Lung (tissue), 17 donors: ENCODE measurements at places on chromosomes 3 and 15. TPM values are rescaled to one million over a fixed set of nuclear protein-coding genes. Genes with fewer than 3 reads are reported as not detected.

ZBTB11 gene
- 14.3 TPM for total RNA-seq

RPL32 gene
- 1,366 TPM for total RNA-seq

ZNF280D gene
- total RNA-seq = 88.4 TPM

ZNF860 gene
- 2.4 TPM for total RNA-seq

FETUB gene
- not detected for total RNA-seq

RLBP1 gene
- not detected for total RNA-seq

ZNF80 gene
- total RNA-seq = not detected

FRMD4B gene
- total RNA-seq = 59.4 TPM

DAZL gene
- 0.09 TPM for total RNA-seq

IMPG2 gene
- total RNA-seq = 0.15 TPM

- DNase-seq = no peak
Observed at GRCh38 chr3:10717756-10718155, 98.3 kb upstream of the SLC6A11 start.

DNA sequence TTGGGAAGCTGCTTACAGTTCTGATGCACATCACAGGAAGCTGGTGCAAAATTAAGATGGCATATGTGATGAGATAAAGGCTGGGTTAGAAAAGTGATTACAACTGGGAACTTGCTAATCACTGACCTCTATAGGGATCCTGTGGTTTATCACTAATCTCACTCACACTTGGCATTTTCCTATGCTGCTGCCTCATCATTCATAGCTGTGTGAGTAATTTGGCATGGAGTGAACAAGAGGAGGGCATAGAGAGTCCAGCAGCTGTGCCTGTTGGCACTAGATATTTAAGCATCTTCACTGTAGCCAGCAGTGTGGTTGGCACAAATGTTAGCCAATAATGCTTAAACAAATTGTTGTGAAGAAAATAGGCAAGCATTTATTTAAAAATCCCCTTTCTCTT, 217.7 kb upstream of the CGNL1 start:
- DNase-seq = no peak

DNA sequence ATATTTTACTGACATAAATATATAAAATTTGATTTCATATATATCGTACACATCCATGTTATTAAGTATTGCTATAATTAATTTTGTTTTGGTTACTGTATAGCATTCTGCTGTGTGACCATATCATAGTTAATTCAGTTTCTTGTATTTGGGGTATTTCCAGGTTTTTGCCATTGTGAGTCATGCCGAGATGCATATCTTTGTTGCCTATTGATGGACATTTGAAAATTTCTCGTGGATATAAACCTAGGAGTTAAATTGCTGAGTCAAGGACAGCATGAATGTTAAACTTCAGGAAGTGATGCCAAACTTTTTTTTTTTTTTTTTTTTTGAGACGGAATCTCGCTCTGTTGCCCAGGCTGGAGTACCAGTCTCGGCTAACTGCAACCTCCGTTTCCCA, 33.7 kb upstream of the GPR171 start:
- DNase-seq = no peak

DNA sequence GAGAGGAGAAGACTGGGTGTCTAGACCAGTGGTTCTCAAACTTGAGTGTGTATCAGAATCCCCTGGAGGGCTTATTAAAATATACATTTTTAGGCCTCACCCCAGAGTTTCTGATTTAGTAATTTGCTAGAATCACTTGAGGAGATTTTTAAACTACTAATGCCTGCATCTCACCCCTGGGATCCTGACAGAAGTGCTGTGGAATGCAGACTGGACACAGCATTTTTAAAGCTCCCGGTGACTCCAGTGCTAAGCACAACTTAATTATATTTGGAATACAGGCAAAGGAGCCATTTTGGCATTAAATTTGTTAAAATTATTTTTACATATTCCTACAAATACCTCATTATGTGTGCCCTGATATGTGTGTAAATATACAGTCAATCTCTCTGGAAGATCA, 26.7 kb upstream of the COL6A6 start:
- no peak for DNase-seq

DNA sequence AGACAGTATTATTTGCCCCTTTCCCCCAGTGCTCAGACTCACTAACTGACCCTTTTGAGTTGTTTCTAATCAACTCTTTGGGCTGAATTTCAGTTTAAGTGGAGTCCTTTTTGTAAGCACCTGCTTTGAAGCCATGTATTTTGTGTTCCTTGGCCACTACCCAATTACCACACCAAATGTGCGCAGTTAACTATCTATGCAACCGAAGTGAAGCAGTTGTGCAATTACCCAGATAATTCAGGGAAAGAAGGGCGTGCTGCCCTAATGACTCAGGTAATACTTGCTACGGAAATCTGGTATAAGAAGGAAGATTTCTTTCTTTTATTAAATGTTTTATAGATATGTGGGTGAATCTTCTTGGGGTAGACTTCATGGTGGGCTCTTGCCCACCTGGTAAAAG, 371.9 kb upstream of the TBL1XR1 start:
- DNase-seq = no peak

DNA sequence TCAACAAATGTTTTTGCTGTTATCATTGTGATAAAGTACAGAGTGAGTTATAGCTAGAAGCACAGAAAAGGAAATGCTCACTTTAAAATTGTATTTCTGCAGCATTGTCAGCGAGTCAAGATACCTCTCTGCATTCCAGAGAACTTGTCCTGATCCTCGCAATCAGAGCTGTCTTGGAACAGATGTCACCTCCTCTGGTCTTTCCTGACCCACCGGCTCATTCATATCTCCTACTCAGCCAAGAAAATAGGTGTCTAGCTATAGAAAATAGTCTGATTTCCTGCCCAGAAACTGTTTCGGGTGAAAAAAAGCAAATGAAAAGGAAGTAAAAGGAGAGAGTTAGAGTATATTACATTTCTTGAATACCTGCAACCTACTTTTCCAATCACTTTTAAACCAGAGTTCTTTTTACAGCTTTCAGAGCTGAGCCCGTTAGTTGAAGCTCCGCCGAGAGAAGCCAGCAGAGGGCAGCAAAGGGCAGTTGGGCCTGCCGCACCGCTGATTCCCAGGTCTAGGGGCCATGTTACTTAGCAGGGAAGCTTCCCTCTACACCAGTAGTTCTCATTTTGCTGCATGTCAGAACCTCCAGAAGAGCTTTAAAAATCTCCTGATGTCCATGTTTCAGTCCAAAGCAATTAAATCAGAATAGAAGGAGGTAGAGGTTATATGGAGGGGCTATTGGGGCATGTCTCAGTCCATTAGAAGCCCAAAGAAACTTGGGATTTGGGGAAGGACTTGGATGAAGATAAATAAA, 185.7 kb upstream of the THRB start:
- peak; percentile 73 for DNase-seq

- no peak for DNase-seq
Observed at GRCh38 chr3:70999730-71000129, 583.8 kb downstream of the FOXP1 start.

- no peak for DNase-seq
Observed at GRCh38 chr3:193620650-193621049, 27.6 kb downstream of the OPA1 start.

- peak; percentile 18 for DNase-seq
Observed at GRCh38 chr3:115885621-115886020, 262.3 kb downstream of the GAP43 start.

GRCh38 chr15:80240276-80240675, 11.7 kb downstream of the CTXND1 start:
- DNase-seq = peak; percentile 54

- DNase-seq = no peak
Observed at GRCh38 chr15:101535170-101535902, 45.8 kb upstream of the PCSK6 start.

DNA sequence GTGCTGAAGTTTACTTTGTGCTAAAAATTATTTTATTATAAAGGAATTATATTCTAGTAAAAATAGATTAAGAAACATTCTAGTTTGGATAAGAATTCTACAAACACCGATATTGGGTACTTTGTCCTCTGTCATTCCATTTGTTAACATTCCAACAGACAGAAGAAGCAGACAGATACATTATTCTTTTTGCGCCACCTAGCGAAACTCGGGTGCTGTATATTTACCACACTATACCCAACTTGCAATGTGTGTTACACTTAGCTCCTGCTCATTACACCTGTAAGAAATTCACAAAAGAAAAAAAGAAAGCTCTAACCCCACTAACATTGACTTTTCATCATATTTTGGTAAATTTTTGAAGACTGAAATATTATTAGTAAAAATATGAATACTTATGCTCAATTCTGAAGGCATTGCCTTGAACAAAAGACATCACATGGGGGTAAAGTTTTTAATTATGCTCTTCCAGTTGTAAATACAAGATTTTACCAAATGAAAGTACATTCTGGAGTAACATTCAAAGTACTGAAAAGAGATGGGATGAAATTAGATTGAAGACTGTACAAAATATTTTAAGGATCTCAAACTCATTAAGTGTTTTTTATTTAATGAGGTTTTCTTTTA, 136.5 kb upstream of the MLF1 start:
- DNase-seq = peak; percentile 47

- DNase-seq = no peak
Observed at GRCh38 chr3:136731274-136731884, 20.8 kb downstream of the STAG1 start.

- no peak for DNase-seq
Observed at GRCh38 chr3:129741794-129742193, 135.3 kb upstream of the PLXND1 start.

DNA sequence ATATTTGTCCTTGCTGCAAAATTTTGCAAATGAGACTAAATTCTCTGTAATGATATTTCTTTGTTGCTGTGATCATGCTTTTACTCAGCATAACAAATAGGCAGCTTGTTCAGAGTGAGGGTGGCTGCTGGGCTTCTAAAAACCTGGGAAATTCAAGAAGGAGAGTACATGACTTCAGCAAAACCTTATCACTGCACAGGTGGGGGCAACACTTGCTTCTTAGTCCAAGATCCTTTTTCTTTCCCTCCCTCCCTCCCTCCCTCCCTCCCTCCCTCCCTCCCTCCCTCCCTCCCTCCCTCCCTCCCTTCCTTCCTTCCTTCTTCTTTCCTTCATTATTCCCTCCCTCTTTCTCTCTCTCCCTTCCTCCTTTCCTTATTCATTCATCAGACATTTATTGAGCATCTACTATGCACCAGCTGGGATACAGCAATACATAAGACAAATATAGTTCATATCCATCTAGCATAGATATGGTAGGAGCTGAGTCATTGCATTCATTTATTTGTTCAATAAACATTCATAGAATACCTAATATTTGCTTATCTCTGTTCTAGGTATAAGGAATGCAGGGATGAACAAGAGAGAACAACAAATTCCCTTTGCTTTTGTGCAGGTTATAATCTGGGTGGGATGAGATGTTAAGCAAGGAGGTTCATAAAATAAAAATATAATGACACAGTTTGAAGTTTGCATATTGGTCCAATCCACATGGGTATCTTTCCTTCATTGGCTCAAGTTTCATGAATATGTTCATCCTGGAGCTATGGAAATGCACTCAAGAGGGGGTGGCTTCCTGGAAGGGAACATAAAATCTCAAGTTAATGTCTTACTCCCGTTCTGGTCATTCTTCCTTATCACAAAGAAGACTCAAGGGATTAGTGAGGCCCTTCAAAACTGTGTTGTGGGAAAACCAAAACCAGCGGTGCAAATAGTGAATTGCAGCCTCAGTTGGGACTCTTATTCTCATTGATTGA, 210.7 kb downstream of the PDCD6IP start:
- no peak for DNase-seq
